ENCODE measurements at places on chromosomes 2 and 18.

DNA sequence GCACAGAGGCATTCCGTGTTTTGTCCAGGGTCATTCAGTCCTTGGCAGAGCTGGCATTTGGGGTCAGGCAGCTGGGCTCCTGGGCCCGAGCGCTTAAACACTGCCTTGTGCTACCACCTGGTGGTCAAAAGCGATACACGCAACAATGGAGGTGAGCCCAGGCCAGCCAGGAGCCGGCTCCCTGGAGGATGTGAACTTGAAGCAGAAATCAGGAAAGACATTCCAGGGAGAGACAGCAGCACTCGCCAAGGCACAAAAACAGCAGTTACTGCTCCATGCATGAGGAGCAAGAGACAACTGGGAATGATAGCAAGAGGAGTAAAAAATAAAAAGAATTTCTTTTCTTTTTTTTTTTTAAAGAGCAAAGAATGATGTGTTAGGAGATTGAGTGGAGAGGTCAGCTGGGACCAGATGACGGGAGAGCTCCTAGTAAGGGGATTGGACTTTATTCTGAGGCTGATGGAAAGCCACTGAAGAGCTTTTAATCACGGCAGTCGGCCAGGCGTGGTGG, 20.7 kb downstream of the SCYGR8 start:
- peak; percentile 66 for DNase-seq

GRCh38 chr2:218465987-218466633, 47.2 kb downstream of the VIL1 start:
- no peak for DNase-seq

- DNase-seq: no peak
Measured at GRCh38 chr2:217225596-217225995, 365.7 kb upstream of the TNP1 start.

DNA sequence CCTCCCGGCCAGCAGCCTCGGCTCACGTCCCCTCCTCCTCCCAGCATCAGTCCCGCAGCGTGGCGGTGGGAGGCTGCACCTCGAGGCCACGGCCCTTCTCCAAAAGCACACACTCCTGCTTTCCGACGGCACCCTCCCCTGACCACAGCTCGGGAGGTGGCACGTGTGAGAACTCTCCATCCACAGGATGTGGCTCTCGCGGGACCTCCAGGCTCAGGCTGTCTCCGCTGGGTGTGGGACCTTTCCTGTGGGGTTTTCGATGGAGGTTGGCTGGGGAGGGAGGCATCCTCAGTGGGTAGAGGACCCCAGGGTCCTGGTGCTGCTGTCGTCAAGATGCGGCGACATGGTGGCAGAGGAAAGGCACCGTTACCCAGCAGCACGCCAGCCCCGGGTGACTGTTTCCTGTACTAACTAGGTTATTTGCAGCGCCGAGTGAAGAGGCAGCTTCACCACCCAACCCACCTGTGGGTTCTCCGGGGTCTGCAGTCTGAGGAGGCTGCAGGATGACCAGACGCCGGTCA, 42.8 kb upstream of the KCNG2 start:
- no peak for DNase-seq

DNA sequence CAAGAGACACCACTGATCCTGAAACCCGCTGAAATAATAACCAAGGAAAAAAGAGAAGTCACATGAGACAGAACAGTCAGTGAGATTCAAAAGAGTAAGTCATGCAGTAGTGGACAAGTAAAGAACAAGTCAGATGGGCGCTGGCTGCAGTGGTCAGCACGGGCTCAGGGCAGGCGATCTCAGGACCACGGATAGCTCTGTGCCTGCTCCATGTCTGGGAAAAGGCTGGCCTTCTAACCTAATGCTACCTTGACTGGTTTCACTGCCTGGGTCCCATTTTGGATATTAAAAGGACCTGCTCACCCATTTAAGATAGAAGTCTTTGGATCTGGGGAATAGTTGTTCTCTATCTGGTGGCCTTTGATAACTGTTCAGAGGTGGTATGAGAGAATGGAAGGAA, 61.7 kb upstream of the LCLAT1 start:
- DNase-seq: no peak

GRCh38 chr2:232338759-232339106, 39.8 kb upstream of the ALPP start:
- DNase-seq: no peak

DNA sequence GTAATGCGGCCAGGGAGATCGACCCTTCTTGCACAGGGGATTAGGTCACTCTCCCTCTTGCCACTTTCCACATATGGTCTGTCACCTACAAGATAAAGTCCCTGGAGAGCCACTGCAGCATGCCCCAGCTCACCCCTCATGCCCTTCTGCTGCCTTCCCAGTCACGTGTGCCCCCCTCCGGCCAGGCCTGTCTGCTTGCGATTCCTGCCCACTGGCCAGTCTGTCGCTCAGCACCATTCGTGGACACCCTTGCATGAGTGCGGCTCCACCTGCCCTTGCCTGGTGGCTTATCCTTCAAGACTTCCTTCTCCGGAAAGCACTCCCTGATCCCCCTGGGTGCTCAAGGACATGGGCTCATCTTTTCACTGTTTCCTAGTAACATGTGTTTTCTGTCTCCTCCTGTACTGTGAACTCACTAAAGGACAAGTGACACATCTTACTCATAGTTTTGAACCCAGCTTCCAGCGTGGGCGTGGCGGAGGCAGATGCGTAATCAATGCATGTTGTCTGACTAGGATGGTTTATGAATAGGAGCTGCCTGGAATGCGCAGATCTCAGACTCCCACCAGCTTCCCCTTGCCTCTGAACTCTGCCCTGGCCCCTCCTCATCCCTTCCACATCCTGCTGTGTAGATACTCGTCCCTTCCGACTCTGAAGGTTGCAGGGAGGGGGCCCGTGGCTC, 7.8 kb upstream of the NT5DC4 start:
- DNase-seq: peak; percentile 19

DNA sequence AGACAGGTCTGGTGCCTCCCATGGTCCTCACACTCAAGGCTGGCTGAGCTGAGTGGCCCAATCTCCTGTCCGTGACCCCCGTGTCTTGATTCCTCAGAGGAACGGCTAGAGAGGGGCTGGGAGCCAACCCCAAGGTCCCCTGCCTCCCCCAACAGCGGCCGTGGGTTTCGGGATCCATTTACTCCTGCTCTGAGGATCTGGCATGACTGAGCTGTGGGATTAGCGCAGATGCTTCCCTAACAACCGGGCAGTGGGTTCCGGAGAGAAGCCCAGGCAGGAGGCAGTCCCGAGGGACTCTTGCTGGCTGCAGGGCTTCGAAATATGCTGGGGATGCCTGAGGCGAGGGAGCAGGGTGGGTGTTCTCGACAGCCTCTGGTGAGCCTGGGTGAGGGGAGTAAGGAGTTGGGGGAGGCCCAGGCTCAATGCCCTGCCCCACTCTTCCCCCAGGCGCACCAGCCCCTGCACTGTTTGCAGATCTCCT, 18.9 kb downstream of the GPR35 start:
- no peak for DNase-seq

- no peak for DNase-seq
Measured at GRCh38 chr2:151049746-151050145, 211.9 kb downstream of the RBM43 start.

- DNase-seq: no peak
Measured at GRCh38 chr2:222299906-222300725, 1.3 kb upstream of the PAX3 start.

DNA sequence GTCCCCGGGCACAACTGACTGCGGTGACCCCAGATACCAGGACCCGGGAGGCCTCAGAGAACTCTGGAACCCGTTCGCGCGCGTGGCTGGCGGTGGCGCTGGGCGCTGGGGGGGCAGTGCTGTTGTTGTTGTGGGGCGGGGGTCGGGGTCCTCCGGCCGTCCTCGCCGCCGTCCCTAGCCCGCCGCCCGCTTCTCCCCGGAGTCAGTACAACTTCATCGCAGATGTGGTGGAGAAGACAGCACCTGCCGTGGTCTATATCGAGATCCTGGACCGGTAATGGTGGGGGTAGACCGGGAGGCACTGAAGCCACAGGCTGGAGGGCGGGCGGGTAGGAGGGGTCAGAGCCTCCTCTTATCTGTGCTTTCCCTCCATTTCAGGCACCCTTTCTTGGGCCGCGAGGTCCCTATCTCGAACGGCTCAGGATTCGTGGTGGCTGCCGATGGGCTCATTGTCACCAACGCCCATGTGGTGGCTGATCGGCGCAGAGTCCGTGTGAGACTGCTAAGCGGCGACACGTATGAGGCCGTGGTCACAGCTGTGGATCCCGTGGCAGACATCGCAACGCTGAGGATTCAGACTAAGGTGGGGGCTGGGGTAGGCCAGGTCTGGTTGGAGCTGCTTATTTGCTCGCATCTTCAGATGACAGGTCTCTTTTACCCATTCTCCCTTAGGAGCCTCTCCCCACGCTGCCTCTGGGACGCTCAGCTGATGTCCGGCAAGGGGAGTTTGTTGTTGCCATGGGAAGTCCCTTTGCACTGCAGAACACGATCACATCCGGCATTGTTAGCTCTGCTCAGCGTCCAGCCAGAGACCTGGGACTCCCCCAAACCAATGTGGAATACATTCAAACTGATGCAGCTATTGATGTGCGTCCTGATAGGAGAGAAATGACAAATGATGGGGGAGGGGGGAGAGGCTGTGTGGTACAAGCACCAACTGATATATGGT, 780 bp downstream of the HTRA2 start:
- no peak for DNase-seq

DNA sequence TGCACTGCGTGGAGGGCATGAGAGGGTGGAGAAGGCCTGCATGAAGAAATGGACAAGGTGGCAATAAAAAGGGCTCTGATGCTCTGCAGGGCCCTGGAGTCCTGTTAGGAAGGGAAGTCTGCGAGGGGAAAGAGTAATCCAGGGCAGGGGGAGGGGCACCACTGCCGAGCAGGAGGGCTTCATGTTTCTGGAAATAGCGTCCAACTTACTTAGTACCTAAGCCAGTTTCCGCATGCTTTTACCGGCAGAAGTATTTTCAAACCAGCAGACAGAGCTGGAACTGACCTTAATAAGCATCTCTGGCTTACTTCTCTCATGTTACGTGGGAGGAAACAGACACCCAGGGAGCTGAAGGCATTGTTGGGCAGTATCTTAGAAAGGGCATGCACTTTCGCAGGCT, 156.7 kb downstream of the GALNT14 start:
- DNase-seq: no peak

DNA sequence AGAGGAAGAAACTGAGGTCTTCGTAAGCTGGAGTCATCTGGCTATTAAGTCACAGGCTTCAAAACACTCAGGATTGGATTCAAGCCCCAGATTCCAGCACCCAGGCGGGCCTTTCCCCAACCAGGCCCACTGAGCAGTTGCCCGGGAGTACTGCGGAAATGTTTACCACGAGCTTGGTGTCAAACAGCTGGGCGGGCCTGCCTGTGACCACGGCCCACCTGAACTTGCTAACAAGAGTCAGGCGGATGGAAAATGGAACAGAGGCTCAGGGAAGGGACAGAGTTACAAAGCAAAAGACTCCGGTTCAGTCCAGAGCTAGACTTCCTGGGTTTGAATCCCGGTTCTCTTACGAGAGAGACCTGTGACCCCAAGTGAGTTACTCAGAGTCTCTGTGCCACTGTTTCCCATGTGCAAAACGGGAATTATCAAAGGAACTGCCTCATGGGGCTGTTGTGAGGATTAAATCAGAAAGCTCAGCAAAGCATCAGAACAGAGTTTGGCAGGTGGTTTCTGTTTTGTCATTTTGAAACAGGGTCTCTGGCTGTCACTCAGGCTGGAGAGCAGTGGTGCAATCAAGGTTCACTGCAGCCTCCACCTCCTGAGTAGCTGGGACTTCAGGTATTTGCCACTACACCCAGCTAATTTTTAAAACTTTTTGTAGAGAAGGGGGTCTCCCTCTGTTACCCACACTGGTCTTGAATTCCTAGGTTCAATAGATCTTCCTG, 49.0 kb upstream of the TFCP2L1 start:
- DNase-seq: no peak

GRCh38 chr18:43382641-43383403, 105.5 kb upstream of the SYT4 start:
- DNase-seq: no peak

DNA sequence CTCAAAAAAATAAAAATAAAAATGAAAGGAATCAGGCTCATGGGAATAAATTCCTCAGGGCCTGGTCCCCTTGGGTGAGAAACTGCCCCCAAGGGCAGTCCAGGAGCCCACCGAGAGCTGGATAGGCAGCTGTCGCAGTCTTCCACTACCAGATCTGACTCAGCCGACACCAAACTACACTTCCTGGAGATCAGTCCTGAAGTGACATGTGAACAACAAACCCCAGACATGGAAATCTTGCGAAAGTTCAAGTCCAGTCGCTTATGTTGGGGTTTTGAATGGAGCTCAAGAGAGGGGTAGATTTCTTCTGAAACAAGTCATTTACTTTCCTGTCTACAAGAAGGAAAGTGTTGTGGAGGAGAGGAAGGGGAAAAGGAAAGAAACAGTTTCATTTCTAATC, 12.9 kb downstream of the ADCY3 start:
- DNase-seq: no peak

DNA sequence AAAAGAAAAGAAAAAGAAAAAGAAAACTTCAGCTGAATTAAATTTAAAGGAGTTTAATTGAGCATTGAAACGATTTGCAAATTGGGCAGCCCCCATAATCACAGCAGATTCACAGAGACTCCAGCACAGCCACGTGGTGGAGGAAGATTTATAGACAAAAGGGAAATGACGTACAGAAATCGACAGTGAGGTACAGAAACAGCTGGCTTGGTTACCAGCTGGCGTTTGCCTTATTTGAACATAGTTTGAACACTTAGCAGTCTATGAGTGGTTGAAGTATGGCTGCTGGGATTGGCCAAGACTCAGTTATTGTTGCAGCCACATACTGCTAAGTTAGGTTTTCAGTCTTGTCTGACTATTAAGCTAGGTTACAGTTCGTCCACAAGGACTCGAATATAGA, 312.2 kb upstream of the SLC14A2 start:
- DNase-seq: no peak

GRCh38 chr2:223488814-223489213, 113.3 kb downstream of the SCG2 start:
- DNase-seq: no peak

GRCh38 chr2:20758997-20759396, 63.9 kb downstream of the LDAH start:
- DNase-seq: no peak

GRCh38 chr2:230778350-230779063, 65.9 kb downstream of the CAB39 start:
- DNase-seq: no peak

DNA sequence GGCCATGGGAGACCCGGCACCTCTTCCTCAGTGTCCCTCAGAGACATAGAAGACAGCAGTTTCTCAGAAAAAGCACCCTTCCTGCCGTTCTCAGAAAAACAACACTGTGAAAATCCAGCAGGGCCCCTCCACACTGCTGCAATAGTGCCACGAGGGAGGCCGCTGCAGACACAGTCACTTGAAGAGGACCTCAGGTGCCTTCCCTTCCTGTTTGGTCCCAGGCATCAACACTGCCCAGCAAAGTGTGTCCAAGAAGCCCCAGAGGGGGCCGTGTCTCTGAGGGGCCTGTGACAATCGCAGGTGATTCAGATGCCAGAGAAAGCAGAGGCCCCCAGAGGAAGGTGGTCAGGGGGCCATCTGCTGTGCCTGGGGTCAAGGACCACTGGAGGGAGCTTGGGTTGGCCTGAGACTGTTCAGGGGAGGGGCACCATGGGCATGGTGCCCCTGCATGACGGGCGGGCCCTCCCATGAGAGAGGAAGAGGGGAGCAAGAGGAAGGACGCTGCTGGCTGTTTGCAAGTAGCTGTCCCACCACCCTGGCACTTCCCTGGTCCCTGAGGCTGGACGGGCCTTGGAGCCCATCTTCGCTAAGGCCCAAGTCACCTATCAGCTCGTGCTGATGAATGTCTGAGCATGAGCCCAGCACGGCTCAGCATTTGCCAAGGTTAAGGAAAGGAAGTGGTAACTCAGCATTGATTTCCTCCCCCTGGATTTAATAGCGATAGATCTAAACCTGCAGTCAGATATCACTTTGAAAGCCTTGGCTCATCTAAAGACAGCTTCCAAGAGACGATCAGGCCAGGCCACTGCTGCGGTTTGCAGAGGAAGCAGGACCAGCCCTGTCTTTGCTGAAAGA, 9.1 kb downstream of the TWIST2 start:
- DNase-seq: no peak

All from amygdala (tissue), 56 donors.